NCI-H2171 treated with DMSO at 0.1 percent for 48 hours (cell line): ENCODE measurements at places on chromosomes 1 and 21.

- peak; percentile 61 for DNase-seq
Observed at GRCh38 chr1:73998348-73998959, 199.5 kb downstream of the LRRIQ3 start.

GRCh38 chr1:246283771-246284410, 223.2 kb downstream of the SMYD3 start:
- DNase-seq: peak; percentile 70

GRCh38 chr1:62285440-62285839, 33.8 kb downstream of the KANK4 start:
- no peak for DNase-seq

GRCh38 chr1:25023826-25024225, 93.8 kb upstream of the RUNX3 start:
- no peak for DNase-seq

DNA sequence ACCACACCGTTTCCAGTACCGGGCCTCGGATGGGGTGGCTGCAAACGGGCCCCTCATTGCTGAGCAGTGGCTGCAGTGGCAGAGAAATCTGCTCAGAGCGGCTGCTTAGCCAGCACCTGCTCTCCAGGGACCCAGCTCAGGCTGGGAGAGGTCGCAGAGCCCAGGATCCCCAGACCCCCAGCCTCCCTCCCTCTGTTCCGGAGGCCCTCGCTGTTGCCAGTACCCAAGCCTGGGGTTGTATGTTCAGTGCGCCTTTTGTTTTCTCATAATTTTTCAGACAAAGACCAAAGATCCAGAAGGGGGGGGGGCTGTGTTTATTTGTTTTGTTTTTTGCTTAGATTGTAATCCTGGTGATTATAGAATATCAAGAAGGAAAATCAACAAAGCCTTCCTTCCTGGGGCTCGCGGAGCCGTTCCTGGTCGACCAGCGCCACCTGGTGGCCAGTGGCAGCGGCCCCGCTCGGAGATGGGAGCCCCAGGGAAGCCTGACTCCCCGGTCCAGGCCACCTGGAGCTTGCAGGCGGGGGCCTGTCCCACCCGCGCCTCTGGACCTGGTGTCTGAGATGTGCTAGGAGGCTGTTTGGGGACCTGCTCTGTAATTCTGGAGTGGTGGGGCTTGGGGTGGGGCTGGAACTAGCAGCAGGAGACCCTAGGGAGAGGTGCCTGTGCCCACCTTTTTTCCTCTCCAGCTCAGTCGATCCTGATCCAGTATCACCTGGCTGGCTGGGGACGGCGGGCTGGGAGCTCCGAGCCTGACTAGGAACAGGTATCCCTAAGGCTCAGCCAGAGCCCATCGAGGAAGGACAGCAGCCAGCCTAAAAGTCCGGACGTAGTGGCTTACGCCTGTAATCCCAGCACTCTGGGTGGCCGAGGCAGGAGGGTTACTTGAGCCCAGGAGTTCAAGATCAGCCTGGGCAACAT, 123.9 kb upstream of the VAMP3 start:
- DNase-seq: peak; percentile 68

DNA sequence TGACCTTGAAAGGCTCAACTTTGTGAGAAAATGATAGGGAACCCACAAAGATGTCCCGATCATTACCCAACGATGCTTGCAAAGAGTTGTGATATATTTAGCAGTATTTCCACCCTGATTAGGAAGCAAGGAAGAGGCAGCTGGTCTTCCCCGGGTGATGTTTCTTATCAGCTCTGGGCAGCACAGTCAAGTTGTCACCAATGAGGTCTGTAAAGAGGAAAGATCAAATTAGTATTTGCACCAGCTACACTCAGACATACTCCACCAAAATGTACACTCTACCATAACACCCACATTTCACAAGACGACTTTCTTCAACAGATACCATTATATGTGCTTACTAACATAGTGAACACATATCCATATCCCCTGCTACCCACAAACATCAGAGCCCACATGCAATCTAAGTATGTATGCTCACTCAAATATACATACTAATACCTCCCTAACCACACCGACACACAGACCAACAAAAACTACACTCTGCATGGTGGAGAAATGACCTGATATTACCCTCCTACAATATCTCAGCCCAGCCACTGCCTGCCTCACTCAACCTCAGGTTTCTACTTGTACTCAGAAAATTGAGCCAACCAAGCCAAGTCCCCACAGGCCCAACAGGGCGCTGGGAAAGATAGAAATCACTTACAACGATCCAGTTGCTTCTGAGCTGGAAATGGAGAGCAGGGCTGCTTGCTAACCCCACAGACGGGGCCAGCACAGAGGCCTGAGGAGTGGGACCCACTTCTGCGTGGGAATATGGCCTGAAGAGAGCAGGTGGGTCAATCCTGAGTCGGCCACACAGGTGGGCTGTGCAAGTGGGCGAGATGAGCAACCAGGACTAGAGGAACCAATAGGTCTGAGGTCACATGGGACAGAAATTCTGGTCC, 4.6 kb upstream of the BTG2 start:
- no peak for DNase-seq

- DNase-seq: peak; percentile 56
Observed at GRCh38 chr1:116879478-116880133, 30.1 kb upstream of the PTGFRN start.

- DNase-seq: no peak
Observed at GRCh38 chr21:37531431-37531932, 164.9 kb downstream of the DYRK1A start.
